ENCODE measurements at places on chromosomes 5 and 9.

- no peaks in the 10 kb centered on the region for H3K4me1 ChIP-seq
- H3K36me3 ChIP-seq = no peaks in the 10 kb centered on the region
- no peak for DNase-seq
- peaks cover 5% of the 10 kb centered on the region for H3K27me3 ChIP-seq
- H3K4me3 ChIP-seq = no peak overlapping the region
Observed at GRCh38 chr9:96599298-96599697, 20.3 kb downstream of the CDC14B start.

DNA sequence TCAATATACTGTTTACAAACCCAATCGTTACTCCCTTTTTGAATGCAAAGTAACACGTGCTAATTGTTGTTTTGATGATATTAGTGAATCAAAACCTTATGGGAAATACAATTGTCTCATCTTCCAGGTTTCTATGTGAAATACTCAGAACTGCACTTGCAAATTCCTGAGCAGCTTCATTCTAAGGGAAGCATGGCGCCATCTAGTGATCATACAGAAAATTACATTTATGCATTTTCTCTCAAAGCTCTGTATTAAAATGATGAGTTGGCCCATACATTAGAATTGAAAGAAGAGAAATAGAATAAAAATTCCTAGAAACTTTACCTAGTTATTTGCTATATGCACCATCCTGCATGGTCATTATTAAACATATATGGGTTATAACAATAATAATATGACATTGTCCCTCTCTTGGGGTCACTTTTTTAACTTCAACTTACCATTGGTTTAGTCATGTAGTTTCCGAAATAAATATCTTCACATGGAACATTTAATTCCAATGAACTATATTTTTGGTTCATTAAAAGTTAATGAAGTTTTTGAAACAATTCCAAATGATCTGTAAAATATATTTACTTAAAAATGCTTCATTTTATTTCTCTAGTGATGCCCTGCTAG, 220.0 kb downstream of the PDE4D start:
- no peak overlapping the region for H3K4me3 ChIP-seq
- DNase-seq = no peak

GRCh38 chr9:4866239-4866969, 73.7 kb downstream of the RCL1 start:
- H3K36me3 ChIP-seq = peaks cover 17% of the 10 kb centered on the region
- no peaks in the 10 kb centered on the region for H3K4me1 ChIP-seq
- no peak overlapping the region for H3K4me3 ChIP-seq
- no peak overlapping the region for H3K27ac ChIP-seq
- H3K27me3 ChIP-seq = no peaks in the 10 kb centered on the region
- DNase-seq = no peak

DNA sequence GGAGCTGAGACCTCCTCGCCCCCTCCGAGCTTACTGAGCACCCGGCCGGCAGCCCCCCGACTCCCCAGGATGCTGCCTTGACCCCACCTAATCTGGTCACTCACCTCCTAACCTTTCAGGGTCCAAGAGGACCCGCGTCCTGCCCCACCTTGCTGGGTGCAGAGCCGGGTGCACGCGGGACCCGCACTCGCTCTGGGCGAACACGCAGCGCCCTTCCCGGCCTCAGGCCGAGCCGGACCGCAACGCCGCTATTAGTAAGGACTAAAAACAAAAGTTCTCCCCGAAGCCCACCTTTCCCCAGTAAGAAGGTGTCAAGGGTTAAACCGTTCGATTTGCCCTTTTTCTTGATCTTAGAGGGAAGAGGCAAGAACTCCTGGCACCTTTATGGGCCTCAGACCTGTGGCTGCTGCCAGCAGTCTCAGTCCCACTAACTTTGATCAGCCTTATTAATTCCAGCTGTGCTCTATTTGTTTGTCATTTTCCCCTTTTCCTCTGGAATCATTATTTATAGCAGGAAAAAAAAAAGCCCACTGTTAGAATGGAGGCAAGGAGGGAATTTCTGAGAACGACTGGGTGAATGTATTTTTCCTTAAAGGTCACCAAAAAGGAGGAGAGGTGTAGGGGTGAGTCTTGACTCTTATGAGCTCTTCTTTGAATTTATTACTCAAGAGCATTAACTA, 10.5 kb downstream of the IRX2 start:
- no peaks in the 10 kb centered on the region for H3K36me3 ChIP-seq
- no peaks in the 10 kb centered on the region for H3K4me1 ChIP-seq
- no peak overlapping the region for H3K27ac ChIP-seq
- DNase-seq = no peak

- H3K4me3 ChIP-seq = no peak overlapping the region
- no peaks in the 10 kb centered on the region for H3K27me3 ChIP-seq
- DNase-seq = no peak
- H3K36me3 ChIP-seq = no peaks in the 10 kb centered on the region
Observed at GRCh38 chr5:55868846-55869245, 17.7 kb downstream of the IL31RA start.

GRCh38 chr9:125519734-125520133, 187.3 kb downstream of the MAPKAP1 start:
- H3K27me3 ChIP-seq = no peaks in the 10 kb centered on the region
- H3K36me3 ChIP-seq = peaks cover 25% of the 10 kb centered on the region
- H3K4me1 ChIP-seq = peaks cover 25% of the 10 kb centered on the region
- no peak overlapping the region for H3K27ac ChIP-seq
- DNase-seq = no peak

DNA sequence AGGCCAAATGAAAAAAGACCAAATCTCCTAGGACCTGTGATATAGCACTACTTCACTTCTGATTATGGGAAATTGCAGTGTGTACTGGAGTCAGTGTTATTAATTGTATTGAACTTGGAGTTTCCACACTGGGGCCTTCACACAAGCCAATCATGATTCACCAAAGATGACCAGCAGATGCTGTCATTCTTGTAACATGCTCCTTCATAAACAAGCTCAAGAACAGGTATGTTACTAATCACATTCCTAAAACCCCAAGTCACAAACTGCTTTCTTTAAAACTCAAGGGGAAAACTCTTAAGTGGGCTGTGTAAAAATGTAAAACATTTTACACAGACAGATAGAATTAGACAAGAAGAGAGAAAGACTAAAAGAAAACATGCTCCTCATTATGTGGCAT, 5.6 kb downstream of the KLHL3 start:
- no peak for DNase-seq
- H3K27ac ChIP-seq = no peak overlapping the region
- no peak overlapping the region for H3K4me3 ChIP-seq

GRCh38 chr5:74243634-74244033, 396.9 kb downstream of the ENC1 start:
- H3K4me1 ChIP-seq = no peaks in the 10 kb centered on the region
- H3K27me3 ChIP-seq = no peaks in the 10 kb centered on the region
- no peak for DNase-seq
- H3K4me3 ChIP-seq = no peak overlapping the region
- no peaks in the 10 kb centered on the region for H3K36me3 ChIP-seq

GRCh38 chr5:132265336-132266030, 8.0 kb downstream of the PDLIM4 start:
- no peaks in the 10 kb centered on the region for H3K27me3 ChIP-seq
- no peaks in the 10 kb centered on the region for H3K4me1 ChIP-seq
- H3K4me3 ChIP-seq = no peak overlapping the region
- no peaks in the 10 kb centered on the region for H3K36me3 ChIP-seq
- DNase-seq = no peak

DNA sequence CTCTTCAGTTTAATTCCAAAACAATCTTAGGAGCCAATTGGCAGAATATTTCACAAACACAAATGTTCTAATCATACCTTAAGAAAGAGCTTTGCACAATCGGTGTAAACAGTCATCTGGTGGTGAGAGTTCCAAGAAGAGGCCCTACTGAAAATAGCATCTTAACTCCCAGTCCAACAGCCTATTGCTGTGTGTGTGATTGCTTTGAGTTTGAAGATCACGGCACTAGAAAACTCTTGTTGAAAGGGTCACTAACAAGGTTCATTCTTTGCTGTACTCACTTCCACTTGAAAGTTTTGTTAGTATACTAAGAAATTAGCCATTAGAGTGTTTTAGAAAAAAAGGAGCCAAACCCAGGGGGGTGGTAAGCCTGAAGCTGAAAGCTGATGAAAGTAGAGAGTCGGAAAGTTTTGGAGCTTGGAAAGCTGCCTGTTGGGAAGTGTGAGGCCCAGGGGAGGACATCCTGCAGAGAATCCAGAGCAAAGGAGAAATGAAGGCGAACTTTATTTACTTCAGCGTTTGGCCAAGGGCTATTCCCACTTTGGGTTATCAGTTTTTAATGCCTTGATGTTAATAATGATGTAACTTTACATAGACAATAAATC, 180.3 kb upstream of the GHR start:
- no peaks in the 10 kb centered on the region for H3K36me3 ChIP-seq
- no peaks in the 10 kb centered on the region for H3K27me3 ChIP-seq
- H3K27ac ChIP-seq = no peak overlapping the region
- H3K4me3 ChIP-seq = no peak overlapping the region

- no peaks in the 10 kb centered on the region for H3K36me3 ChIP-seq
- H3K4me3 ChIP-seq = no peak overlapping the region
- no peaks in the 10 kb centered on the region for H3K27me3 ChIP-seq
- no peaks in the 10 kb centered on the region for H3K4me1 ChIP-seq
- H3K27ac ChIP-seq = no peak overlapping the region
Observed at GRCh38 chr5:167460449-167461020, 830.9 kb upstream of the WWC1 start.

DNA sequence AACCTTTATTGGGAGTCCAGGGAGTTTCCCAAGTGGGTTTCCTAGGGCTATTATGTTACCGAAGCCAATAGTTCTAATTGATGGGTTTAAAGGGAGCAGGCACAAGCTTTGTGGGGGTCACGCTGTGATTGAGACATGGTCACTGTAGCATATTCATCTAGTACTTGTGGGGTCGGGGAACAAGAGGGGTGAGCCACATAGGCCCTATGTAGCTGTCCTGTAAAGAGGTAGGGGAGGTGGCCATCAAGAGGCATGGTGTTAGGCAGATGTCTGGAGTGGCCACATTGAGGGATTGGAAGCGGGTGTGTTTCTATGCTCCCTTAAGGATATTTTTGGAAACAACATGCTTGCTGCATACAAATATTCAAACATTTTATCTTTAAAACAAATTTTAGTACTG, 50.1 kb downstream of the EXOSC2 start:
- peaks cover 7% of the 10 kb centered on the region for H3K36me3 ChIP-seq
- no peak overlapping the region for H3K4me3 ChIP-seq
- H3K27ac ChIP-seq = no peak overlapping the region
- no peak for DNase-seq

GRCh38 chr5:146995878-146996277, 117.3 kb upstream of the PPP2R2B start:
- H3K4me1 ChIP-seq = no peaks in the 10 kb centered on the region
- no peak overlapping the region for H3K4me3 ChIP-seq
- H3K27ac ChIP-seq = no peak overlapping the region
- no peaks in the 10 kb centered on the region for H3K27me3 ChIP-seq

All from activated B cell treated with CpG ODN at 0.5 μM for 24 hours (primary cell).